Naive B cell (primary cell): ENCODE measurements at places on chromosomes 7 and 10. TPM values are rescaled to one million over a fixed set of nuclear protein-coding genes. Genes with fewer than 3 reads are reported as not detected.

The GRIFIN gene
- not detected for polyA plus RNA-seq

The IFIT1B gene
- not detected for polyA plus RNA-seq

- H3K4me3 ChIP-seq: no peak overlapping the region
- peaks cover 10% of the 10 kb centered on the region for H3K36me3 ChIP-seq
- no peak for DNase-seq
- H3K27ac ChIP-seq: no peak overlapping the region
- H3K27me3 ChIP-seq: peaks cover 21% of the 10 kb centered on the region
Observed at GRCh38 chr10:131703941-131704340, 196.9 kb upstream of the PPP2R2D start.

DNA sequence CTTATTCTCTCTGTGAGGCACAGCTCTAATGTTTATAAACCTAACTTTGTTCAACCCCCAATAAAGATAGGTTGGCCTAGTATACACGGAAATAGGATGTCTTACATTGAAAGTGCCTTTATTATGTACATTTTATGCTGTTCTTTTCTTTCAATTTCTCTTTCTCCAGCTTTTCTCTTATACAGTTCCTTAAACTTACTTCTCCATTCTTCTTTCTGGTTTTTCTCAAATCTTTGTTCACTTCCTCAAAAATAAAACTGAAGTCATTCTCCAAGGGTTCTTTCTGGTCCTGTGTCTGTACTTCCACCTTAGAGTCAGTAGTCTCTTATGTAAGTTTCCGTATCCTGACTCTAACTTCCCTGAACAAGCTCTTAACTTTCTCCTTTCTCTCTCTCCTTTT is 29.2 kb upstream of the NAMPT start:
- H3K4me3 ChIP-seq: no peak overlapping the region
- H3K36me3 ChIP-seq: no peaks in the 10 kb centered on the region
- peak overlapping the region; percentile 65 for H3K27ac ChIP-seq

DNA sequence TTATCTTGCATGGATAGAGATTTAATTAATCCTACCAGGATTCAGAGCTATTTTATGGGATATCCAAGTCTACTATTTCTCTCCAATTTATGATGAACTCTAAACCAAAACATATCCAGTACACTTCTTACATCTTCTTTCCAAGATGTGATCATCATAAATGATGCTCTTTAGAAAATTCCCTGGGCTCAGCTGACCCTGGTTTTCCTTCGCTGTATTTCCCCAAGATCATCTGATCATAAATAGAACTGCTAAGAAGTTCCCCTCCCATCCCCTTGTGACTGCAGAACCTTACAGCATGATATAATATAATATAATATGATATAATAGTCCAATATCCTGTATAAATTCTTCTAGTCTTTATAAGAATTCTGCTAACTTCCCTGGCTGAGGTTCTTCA is 114.6 kb upstream of the LYZL2 start:
- no peak for DNase-seq
- no peak overlapping the region for H3K27ac ChIP-seq
- H3K4me3 ChIP-seq: no peak overlapping the region
- no peaks in the 10 kb centered on the region for H3K27me3 ChIP-seq

DNA sequence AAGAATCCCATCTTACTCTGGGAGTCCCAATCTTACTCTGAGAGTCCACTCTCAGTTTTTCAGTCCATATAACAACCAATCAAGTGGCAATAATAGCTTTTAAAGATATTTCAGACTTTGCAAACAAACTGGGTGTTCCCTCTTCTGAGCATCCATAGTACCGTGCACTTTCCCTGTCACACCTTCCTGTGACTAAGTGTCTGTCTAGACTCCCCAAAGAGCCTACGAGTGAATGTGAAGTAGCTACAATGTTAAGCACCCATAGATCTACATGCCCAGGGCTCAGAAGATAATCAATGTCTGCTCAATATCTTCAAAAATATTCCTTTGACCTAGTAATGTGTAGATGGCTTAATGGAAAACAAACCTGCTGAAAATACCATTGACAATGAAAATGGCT is 95.6 kb upstream of the ASAH2 start:
- no peak for DNase-seq
- H3K27ac ChIP-seq: no peak overlapping the region

- DNase-seq: no peak
- no peaks in the 10 kb centered on the region for H3K27me3 ChIP-seq
- peaks cover 69% of the 10 kb centered on the region for H3K4me1 ChIP-seq
Observed at GRCh38 chr7:104951546-104951945, 62.5 kb upstream of the KMT2E start.

GRCh38 chr10:30155401-30155800 is 96.0 kb upstream of the JCAD start:
- no peak overlapping the region for H3K4me3 ChIP-seq
- H3K36me3 ChIP-seq: no peaks in the 10 kb centered on the region
- H3K4me1 ChIP-seq: no peaks in the 10 kb centered on the region
- no peak for DNase-seq
- peaks cover 14% of the 10 kb centered on the region for H3K27me3 ChIP-seq
- no peak overlapping the region for H3K27ac ChIP-seq

- no peaks in the 10 kb centered on the region for H3K4me1 ChIP-seq
- H3K27me3 ChIP-seq: peaks cover 7% of the 10 kb centered on the region
- H3K4me3 ChIP-seq: no peak overlapping the region
- no peak for DNase-seq
- H3K27ac ChIP-seq: no peak overlapping the region
Observed at GRCh38 chr7:27116031-27116961, 13.8 kb upstream of the HOXA2 start.

- no peaks in the 10 kb centered on the region for H3K27me3 ChIP-seq
- H3K36me3 ChIP-seq: no peaks in the 10 kb centered on the region
- H3K4me1 ChIP-seq: no peaks in the 10 kb centered on the region
- no peak overlapping the region for H3K27ac ChIP-seq
- H3K4me3 ChIP-seq: no peak overlapping the region
Observed at GRCh38 chr10:109282510-109282909, 640.8 kb downstream of the XPNPEP1 start.

- H3K27ac ChIP-seq: no peak overlapping the region
- DNase-seq: no peak
- H3K4me1 ChIP-seq: no peaks in the 10 kb centered on the region
- no peak overlapping the region for H3K4me3 ChIP-seq
- H3K36me3 ChIP-seq: no peaks in the 10 kb centered on the region
Observed at GRCh38 chr7:155145477-155146255, 75.5 kb downstream of the HTR5A start.

- H3K27ac ChIP-seq: no peak overlapping the region
- H3K27me3 ChIP-seq: peaks cover 77% of the 10 kb centered on the region
- H3K4me3 ChIP-seq: no peak overlapping the region
- no peaks in the 10 kb centered on the region for H3K36me3 ChIP-seq
- DNase-seq: no peak
Observed at GRCh38 chr10:6722616-6723004, 142.5 kb upstream of the PRKCQ start.

GRCh38 chr10:112314822-112315474 is 31.7 kb downstream of the TECTB start:
- DNase-seq: peak; percentile 45
- peaks cover 49% of the 10 kb centered on the region for H3K27me3 ChIP-seq
- H3K27ac ChIP-seq: no peak overlapping the region
- H3K4me3 ChIP-seq: no peak overlapping the region
